ENCODE measurements at places on chromosomes 5 and 9.

DNA sequence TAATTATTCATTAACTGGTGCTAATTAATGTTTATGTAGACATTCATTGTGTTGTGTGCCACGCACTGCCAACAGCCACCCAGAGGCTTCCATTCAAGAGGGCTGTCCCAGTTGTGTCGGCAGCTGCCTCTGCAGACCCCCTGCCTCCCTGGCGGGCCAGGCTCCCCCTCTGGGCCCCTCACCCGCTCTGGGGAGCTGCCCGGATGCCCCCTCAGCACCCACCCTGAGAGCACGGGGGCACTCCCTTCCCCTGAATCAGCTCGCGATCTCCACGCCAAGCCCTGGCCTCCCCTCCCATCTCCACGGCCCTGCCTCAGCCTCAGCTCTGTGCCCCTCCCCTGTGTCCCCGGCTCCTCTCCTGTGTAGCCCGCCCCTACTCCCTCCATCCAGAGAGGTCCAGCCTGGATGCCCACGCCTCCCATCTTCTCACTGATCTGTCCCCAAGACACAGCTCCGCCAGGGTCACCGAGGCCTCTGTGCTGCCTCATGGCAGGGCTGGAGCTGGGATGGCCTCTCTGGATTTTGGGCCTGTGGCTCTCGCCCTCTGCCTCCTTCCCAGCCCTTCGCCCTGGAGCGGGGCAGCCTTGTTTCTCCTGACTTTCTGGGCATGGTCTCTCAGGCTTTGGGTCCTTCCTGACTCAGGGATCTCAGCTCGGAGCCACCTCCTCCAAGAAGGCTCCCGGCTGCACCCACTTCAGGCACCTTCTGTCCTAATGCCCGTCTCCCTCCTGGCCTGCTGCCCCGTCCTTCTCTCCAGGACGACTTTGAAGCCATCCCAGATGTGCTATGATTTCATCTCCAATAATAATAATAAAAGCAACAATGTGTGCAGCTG lies 16.0 kb upstream of the SLC9A3 start:
- DNase-seq = no peak

- DNase-seq = no peak
These were observed 511 bp downstream of the ARL15 start for GRCh38 chr5:54309691-54310432.

- DNase-seq = no peak
These were observed 118.5 kb downstream of the NRG2 start for GRCh38 chr5:139924294-139925215.

DNA sequence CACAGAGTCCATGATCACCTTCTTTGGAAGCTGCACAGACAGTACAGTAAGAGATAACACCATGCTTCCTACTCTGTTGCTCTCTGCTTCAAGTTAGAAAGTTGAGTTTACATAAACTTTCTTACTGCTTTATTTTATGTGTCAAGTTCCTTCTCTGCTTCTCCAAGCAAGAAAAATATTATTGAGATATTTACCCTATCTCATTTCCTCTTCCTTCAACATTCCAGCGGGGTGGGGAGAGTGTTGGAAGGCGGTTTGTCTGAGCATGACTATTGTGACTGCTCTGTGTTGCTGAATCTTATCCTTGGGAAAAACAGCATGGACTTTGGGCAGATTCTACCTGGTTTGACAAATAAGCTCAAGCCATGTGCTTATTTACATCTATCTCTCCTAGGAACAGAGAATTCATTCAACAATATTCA lies 66.9 kb upstream of the EPB41L4A start:
- DNase-seq = no peak

- DNase-seq = no peak
These were observed 54.4 kb downstream of the ARRDC3 start for GRCh38 chr5:91328743-91329142.

- DNase-seq = no peak
These were observed 359.5 kb downstream of the DTWD2 start for GRCh38 chr5:118628660-118629354.

DNA sequence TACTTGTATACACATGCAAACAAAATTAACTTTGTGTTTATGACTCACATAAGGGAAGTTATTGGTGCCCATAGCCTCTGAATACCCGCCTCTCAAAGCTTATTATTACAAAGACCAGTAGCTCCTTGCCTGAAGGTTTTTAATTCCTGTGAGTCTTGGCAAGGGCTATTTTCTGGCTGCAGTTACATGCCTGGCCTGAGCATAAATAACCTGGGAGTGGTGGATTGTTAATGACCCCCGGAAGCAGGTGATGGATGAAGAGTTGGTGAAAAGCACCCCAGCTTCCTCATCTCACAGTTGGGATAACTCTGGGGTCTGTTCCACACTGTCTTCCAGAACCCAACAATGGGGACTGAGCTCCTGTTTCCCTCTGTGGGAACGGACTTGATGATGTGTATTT lies 594.5 kb downstream of the PDE4D start:
- DNase-seq = no peak
